ENCODE measurements at places on chromosomes 2 and 18.

GRCh38 chr18:76752400-76752799 lies 70.0 kb upstream of the ZNF236 start:
- no peak for DNase-seq

GRCh38 chr18:9609190-9609589 lies 5.2 kb downstream of the PPP4R1 start:
- no peak for DNase-seq

GRCh38 chr2:112646102-112646719 lies 472 bp downstream of the SLC20A1 start:
- no peak for DNase-seq

GRCh38 chr18:38257661-38258060 lies 692.1 kb upstream of the CELF4 start:
- DNase-seq = no peak

DNA sequence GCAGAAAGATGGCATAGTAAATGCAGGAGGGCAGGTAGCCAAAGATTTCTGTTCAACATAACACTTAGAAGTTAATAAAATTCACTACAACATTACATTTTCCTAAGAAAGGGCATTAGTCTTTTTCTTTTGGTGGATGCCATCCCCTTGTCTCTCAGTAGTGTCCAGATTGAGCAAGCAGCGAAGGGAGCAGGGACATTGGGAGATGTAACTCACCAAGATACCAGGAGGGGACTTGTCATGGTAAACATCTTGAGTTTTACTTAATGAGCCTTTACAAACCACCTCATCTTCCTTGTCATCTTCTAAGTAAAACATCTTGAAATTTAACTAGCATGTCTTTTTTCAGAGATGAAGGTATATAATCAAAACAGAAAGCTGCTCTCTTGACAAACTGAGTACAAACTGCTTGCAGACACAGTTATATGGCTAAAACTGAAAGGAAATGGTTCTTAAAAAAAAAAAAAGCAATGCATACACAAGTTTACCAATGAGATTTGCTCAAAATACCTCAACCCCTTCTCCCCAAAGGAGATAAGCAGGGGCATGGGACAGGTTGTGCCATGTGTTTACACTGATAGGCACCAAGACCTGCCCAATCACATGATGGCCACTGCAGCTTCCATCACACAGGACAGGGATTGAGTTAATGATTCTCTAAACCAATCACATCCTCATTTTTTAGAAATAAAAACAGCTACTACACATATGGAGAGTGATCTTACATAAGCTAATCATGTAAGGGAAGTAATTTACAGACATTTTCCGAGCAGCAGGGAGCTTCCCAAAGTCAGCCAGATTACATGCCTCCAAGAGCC lies 30.3 kb downstream of the LPIN2 start:
- DNase-seq = no peak

DNA sequence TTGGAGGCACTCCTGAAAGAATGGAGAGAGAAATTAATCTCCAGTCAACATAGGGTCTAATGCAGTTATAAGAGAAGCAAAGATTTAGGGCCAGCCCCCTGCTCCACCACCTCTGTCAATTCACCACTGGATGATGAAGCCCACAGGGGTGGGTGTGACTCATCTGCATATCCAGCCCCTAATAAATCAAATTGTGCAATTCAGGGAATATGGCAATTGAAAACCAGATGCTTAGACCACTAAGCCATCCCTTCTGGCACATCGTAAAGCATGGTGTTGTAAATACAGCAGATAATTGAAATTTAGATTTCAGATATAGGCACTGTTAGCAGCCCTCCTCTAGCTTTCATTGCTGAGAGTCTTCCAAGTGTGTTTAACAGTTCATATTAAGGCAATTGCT lies 541.4 kb downstream of the PARD3B start:
- DNase-seq = no peak

DNA sequence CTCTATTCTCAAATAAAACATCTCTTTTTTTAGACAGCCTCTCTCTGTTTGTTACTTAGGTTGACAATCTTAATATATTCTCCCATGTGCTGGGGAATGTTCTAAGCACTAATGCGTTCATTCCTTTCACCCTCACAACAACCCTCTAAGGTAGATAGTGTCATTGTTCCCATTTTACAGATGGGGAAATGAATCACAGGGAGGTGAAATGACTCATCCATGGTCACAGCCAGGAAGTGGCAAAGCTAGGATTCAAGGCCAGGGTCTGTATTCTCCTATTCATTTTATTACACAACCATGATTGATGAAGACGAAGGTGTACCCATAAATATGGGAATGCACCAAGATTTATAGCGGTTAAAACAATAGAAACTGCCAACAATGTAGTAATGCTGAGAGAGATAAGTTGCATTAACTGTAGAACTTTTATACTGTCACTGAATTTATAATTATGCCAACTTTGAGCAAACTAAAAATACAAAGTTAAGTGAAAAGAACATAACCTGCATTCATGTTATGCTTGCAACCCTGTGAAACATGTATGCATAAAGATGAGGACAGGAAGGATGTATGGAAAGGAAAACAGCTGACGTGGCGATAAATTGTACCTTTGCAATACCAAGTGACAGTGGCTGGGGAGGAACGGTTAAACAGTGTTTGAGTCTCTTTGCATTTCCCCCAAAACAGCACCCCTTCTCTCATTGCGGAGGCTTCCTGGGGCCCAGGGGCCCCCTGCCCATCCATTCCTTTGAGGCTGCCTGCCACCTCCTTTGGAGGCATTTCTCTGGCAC lies 257.7 kb upstream of the AGAP1 start:
- DNase-seq = no peak

- DNase-seq = no peak
Measured at GRCh38 chr18:52598921-52599320, 258.9 kb downstream of the DCC start.

- DNase-seq = no peak
Measured at GRCh38 chr18:27277554-27277953, 92.4 kb upstream of the CHST9 start.

DNA sequence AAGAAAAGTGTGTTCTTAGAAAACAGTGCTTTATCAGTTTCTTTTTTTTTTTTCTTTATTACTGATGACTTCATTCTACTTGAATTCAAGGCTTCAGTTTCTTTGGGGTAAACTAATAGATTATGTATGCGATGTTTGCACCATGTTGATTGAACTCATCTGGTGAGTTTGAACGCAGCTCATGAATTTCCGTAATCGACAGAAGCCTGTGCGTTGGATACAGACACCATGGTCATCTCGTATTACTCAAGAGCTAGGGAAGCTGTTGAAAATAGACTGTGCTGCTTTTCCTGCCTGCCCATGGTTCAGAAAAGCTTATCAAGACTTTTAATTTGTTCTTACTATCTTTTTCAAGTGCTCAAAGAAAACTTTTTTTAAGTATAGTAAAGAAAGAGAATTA lies 185.5 kb upstream of the NRP2 start:
- DNase-seq = no peak

GRCh38 chr2:216535454-216535995 lies 36.9 kb downstream of the RPL37A start:
- no peak for DNase-seq

GRCh38 chr18:58615140-58616132 lies 13.5 kb downstream of the ALPK2 start:
- DNase-seq = peak; percentile 34

GRCh38 chr2:393711-394696 lies 106.1 kb upstream of the ALKAL2 start:
- peak; percentile 43 for DNase-seq

DNA sequence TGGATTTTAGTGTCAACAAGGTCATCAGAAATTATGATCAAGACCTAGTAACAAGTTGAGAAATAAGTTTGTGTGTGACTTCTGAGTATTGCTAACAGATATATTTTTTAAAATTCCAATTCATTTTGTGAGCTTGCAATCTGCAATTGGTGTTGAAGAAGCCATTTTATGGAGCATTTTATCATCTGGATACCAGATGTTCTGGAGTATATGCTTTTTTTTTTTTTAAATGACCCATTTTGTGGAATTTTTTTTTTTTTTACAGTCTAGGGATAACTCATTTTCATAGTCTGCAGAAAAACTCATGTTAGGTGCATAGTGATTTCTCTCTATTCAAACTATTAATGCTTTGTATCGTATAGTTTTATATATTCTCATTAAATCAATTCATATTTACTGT lies 12.6 kb downstream of the QPCT start:
- no peak for DNase-seq

- no peak for DNase-seq
Measured at GRCh38 chr2:118084491-118085089, 3.7 kb upstream of the INSIG2 start.

GRCh38 chr2:206784559-206785353 lies 19.4 kb downstream of the FASTKD2 start:
- no peak for DNase-seq

GRCh38 chr18:42950732-42951131 lies 164.8 kb downstream of the RIT2 start:
- no peak for DNase-seq

- no peak for DNase-seq
Measured at GRCh38 chr2:12637754-12638153, 79.0 kb upstream of the TRIB2 start.

GRCh38 chr2:203461746-203462145 lies 73.4 kb downstream of the RAPH1 start:
- DNase-seq = no peak

GRCh38 chr2:216059233-216059834 lies 22.3 kb downstream of the PECR start:
- DNase-seq = no peak

DNA sequence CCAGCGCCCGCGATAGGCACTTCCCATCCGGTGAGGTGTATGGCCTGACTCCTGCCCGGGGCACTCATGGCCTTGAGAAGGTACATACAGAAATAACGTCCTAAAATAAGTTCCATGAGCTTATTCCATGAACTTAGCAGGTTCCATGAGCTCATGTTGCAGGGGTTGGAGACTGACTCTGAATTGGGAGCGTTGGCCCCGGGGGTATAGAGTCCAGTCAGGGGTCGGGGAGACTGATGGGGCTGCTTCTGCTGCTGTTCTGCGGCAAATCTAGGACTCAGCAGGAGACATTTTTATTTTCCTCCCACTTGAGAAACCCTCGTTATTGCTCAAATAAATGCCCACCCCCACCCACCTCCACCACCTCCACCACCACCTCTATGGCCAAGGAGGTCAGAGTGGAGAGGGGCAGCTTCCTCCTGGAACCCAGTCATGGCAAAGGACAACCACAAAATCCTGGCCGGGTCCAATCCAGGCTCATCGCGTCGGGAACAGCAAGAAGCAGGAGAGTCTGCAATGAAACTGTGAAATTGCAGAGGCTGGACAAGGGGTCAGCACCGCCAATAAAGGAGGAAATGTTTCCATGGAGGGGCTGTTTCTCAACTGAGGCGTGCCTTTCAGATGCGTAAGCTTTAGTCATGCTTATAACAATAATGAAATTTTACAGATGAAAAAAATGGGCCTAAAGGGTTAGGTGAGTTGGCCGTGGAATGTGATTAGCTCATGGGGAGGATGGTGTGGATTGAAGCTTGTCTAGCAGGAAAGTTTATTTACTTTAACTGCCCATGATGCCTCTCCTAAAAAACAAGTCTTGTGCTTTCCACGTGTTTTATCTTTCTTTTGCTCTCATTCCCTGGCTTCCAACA lies 136.6 kb upstream of the ALKAL2 start:
- no peak for DNase-seq

- DNase-seq = no peak
Measured at GRCh38 chr2:47598476-47598875, 184.5 kb upstream of the MSH6 start.
